T-helper 1 cell (primary cell): ENCODE measurements at places on chromosomes 7 and 10.

GRCh38 chr7:115724400-115725056, 306.0 kb downstream of the TFEC start:
- no peak for DNase-seq

GRCh38 chr10:98238391-98238790, 29.6 kb downstream of the LOXL4 start:
- no peak for DNase-seq

DNA sequence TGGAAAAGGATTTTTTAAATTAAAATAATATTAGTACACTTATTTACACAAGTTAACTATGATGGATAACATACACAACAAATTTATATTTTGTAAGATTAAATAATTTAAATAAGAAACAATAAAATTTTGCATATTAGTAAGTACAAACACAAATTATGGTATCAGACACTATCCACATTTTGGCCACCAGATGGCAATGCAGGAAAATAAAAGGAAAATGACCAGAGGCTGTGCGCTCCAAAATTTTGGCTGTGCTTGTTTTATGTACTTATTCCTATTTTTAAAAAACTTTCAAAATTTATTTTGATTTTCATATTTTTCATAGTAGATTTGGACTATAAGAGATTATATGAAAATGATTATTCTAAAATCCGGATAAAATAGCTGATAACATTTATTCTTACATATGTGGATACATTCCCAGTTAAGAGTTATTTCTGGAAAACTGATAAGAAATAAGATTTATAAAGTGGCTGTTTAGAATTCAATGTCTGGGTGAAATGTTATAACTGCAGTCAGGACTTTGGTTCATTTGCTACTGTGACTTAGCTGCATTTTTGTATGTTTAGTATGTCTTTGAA, 274.7 kb upstream of the HGF start:
- no peak for DNase-seq

GRCh38 chr7:21767300-21767900, 178.3 kb downstream of the CDCA7L start:
- peak; percentile 31 for DNase-seq

DNA sequence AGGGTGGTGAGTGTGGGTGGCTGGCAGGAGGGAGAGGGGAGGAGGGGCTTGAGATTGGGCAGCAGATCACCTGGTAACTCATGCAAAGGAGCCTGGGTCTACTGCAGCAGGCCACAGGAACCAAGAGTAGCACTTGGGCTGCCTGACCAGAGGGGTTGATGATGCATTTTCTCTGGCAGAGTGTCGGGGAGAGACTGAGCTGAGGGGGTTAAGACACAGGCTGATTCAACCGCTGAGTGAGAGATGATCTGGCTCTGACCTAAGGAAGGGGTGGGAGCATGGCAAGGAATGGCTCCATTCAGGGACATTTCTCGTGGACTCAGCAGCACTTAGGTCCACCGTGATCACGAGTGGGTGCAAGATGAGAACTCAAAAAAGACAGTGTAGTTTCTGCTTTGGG, 115.5 kb upstream of the STK17A start:
- DNase-seq: no peak

GRCh38 chr7:85883-86515, 106.4 kb upstream of the FAM20C start:
- DNase-seq: no peak

GRCh38 chr10:63537536-63537935, 16.3 kb downstream of the REEP3 start:
- DNase-seq: no peak

DNA sequence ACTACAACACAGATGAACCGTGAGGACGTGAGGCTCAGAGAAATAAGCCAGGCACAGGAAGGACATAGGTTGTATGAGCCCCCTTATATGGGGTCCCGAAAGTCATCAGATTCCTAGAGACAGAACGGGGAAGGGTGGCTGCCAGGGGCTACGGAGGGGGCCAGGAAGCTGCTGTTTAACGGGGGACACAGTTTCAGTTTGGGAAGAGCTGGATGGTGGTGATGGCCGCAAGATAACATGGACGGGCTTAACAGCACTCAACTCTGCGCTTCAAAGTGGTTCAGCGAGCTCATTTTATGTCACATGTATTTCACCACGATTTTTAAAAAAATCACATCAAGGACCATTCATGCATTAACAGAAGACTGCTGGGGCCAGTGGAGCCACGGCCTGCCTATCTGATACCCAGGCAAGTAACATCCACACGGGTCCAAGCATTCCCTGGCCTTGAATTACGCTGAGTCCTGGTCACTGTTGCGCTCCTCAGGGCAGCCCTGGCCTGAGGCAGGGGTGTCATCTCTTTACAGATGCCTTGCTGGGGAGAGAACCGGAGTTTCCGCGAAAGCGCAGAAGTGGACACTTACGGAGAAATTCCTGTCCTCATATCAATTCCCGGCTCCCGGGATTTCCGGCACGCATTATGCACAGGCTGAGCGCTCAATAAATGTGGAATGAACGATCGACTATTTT, 1.5 kb downstream of the CARD11 start:
- no peak for DNase-seq

DNA sequence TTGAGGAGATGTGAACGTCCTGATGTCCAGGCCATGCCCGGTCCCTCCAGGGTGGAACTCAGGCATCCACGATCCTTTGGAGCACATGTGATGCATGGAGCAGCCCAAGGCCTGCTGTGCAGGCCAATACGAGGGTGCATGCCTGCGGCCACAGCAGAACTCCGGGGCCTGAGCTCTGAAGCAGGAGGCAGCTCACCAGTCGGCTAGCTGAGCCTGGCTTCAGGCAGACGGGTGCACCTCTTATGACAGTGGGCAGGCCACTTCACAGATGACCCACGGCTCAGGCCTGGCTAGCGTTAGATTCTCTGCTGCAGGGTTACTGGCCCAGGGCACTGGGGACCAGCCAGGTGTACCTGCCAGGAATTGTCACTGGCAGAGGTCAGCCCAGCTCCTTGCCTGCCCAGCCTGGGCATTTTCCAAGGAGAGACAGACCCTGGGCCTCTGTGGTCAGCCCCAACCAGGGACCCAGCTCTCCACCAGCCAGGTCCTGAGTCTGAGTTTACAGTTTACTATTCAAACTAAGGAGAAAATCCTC, 29.6 kb upstream of the INPP5A start:
- no peak for DNase-seq

DNA sequence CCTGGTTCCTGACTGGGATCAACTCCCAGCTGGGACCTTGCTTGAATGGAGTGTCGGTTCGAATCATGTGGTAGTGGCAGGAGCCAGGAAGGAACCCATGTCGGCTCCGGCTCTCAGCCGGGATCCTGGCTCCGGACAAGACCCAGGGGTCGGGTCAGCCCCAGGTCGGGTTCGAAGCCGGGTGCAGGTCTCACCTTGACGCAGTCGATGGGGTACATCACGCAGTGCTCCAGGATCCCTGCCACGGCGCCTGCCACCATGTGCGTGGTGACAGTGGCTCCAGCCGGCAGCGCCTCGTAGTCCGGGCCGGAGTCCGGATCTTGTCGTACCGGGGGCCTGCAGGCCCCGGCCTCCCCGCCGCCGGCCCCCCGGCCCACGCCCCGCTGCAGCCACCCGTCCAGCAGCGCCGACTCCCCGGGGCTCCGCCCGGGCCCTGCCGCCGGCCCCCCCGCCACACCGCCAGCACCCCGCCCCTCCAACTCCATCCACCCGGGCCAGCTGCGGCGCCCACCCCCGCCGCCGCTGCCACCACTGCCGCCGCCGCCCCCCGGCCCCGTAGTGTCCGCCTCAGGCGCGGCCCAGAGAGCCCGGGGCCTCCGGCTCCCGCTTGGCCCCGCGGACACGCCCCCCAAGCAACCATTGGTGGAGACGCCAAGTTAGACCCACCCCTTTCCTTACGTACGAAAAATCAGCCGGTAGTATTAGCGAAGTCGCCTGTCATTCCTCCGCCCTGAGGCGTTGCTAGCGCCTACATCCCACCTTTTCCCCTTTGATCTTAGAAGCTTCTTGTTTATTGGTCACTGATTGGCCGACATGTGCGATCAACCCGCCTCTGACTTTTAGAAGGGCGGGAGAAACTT, at the start of gene SLC25A28:
SLC25A28 (minus strand) TSS at position 589 of the 860 bp plus-strand sequence; CDS start at position 485, 104 bp downstream.
- peak; percentile 89 for DNase-seq

DNA sequence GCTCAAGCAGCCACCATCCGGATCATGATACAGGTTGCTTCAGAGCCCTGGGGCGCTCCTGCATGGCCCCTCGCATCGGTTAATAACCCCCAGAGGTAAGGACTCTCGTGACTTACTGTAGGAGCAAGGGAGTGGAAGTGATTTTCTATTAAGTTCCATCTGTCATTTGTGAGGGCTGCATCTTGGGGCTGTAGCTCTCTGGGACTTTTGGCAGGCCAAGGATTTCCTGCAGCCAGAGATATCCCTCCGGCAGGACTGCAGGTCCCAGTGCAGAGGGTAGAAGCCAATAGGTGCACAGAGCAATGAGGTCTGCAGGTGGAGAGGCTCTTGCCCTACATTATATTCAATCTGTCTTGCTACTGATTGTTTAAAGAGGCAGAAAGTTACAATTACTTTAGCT, 356.8 kb upstream of the ADARB2 start:
- DNase-seq: no peak

DNA sequence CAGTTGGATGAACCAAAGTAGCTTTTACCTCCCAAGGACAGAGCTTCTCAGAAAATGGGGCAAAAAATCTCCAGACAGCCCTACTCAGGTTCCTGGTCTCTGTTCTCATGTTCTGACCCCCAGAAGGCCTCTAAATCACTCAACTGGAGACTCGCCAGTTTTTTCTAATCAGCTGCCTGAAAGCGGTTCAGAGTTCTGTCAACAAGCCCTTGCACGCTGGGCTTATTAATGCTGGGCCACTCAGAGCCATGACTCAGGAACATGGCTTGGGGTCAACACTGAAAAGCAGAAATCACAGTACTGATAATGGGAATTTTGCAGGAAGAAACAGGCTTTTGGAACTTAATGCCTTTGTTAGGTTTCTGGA, 15.3 kb downstream of the ECHDC3 start:
- DNase-seq: no peak

- no peak for DNase-seq
These were observed 1.5 kb upstream of the SHH start for GRCh38 chr7:155813546-155814315.

- no peak for DNase-seq
These were observed 148.6 kb downstream of the SH3PXD2A start for GRCh38 chr10:103706762-103707161.
